ENCODE measurements at places on chromosomes 6 and 20.

DNA sequence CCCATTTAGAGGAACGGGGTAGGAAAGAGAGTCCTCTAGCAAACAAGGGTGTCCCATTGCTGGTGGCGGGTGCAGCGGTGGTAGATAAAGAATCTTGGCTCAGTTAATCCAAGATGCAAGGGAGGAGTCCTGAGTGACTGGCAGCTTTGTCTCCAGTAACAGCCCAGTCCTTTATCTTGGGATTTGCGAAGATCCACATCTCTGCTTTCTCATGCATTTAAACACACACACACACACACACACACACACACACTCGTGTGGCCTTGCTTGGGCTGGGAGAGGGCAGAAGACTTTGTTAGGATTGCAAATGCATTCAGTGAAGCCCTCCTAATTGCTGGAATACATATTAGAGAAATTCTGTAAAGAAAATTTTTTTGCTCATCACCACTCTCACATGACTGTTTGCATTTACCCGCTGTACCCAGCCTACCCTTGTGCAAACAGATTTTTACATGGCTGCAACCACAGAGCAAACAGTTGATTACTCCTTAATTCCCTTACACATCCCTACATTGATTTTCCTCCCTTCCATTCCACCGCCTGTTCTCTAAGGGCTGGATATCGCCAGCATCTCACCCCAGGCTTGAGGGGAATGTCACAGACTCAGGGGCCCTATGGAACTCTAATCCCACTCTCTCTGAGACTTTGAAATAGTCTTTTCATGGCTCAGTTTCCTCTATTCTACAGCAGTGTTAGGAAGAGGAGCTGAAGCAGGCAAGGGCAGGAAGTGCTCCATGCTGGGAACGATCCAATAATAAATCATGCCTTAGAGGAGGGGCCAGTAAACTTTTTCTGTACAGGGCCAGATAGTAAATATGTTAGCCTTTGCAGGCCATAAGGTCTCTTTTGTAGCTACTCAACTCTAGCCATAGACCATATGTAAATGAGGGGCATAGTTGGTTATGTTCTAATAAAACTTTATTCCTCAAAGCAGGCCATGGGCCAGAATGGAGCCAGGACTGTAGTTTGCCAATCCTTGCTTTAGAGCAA is 3.5 kb downstream of the C6orf132 start:
- no peak for DNase-seq

GRCh38 chr6:47264775-47265184 is 44.9 kb downstream of the TNFRSF21 start:
- no peak for DNase-seq

DNA sequence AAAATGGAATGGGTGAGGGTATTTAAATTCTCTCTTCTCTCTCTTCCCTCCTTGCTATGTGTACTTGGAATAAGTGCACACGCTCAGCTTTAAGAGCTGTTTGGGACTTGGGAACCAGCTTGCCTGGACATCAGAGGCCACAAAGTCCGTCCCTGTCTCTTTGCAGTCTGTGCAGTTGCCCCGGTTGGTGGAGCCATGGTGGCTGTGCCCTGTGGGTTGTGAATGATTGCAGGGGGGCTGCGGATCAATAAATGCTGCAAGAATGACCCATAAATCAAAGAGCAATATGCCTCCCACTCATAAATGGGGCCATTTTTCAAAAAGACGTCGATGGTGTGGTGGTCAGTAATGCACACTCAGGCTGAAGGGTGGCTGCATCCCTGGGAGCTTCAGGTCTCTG is 135.1 kb upstream of the CST7 start:
- no peak for DNase-seq

GRCh38 chr6:360764-361373 is 30.7 kb upstream of the IRF4 start:
- DNase-seq, result no peak

DNA sequence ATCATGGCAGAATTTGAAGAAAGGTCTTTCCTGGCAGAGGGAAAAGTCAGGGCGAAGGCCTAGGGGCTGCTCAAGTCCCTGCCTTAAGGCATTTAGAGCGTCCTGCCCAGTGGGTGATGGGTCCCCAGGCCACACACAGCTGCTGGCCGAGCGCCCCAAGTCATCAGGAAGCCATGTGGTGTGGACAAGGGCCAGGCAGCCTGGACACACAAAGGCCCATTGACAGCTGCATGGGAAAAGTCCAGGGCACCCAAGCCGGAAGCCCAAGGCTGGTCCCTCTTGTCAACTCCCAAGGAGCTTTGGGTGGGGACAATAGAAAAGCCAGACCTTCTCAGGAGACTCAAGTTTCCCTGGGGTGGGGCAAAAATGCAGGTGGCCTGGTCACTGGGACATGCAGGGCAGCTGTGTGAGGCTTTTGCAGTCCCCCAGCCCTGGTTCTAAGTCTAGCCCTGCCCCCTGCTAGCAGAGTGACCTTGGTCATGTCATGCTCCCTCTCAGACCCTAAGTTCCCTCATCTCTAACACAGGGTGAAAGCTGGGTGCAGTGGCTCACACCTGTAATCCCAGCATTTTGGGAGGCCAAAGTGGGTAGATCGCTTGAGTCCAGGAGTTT is 44.3 kb upstream of the PTGIS start:
- DNase-seq, result peak; percentile 89

DNA sequence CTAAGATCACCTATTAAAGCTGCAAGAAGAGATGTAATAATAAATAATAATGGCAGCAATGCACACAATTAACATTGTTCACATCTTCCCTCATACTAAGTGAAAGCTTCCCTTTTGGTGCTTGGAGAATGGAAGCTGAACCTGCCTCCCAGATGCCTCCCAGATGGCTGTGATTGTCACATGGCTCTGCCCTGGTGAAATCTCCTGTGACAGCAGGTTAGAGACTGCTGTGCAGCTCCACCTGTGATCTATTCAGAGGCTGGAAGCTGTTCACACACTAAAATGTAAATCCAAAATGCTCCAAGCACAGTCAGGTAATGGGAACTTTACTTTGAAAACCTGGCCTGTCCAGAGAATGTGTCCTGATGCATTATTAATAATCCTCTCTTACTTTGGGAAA is 41.7 kb upstream of the RGS17 start:
- no peak for DNase-seq

- DNase-seq, result peak; percentile 77
Observed at GRCh38 chr6:34465531-34466241, at the start of gene PACSIN1. Gene PACSIN1, plus strand, starts transcription at chr6:34466076. Its CDS starts 60,230 bp downstream, at chr6:34526306.

DNA sequence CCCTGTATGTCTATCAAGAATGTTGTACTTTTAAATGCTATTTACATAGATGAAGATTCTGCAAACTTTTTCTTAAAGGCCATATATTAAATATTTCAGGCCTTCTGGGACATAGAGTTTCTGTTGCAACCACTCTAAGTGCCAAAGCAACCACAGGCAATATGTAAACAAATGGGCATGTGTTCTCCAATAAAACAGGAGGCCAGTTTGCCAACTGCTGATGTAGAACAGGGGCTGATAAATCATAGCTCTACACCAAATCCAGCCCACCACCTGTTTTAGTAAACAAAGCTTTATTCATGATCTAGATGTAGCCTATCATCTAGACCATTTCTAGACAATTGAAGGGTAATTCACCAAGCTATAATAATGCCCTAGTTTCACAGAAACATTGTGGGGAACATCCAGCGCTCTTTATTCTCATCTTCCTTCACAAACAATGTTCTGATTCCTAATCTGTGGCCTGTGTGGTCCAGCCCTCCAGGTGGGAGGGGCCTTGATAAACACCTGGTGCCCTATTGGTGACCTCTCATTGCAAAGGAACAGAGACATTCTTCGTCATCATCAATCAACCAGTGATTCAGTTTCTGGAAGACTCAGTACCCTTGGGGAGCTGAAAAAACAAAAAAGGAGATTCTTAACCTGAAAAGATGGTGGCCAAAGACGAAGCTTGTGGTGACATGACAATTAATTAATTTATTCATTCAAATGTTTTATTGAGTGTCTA is 80.2 kb downstream of the PREP start:
- DNase-seq, result no peak

- DNase-seq, result no peak
Observed at GRCh38 chr6:143773506-143774150, 69.5 kb upstream of the LTV1 start.

DNA sequence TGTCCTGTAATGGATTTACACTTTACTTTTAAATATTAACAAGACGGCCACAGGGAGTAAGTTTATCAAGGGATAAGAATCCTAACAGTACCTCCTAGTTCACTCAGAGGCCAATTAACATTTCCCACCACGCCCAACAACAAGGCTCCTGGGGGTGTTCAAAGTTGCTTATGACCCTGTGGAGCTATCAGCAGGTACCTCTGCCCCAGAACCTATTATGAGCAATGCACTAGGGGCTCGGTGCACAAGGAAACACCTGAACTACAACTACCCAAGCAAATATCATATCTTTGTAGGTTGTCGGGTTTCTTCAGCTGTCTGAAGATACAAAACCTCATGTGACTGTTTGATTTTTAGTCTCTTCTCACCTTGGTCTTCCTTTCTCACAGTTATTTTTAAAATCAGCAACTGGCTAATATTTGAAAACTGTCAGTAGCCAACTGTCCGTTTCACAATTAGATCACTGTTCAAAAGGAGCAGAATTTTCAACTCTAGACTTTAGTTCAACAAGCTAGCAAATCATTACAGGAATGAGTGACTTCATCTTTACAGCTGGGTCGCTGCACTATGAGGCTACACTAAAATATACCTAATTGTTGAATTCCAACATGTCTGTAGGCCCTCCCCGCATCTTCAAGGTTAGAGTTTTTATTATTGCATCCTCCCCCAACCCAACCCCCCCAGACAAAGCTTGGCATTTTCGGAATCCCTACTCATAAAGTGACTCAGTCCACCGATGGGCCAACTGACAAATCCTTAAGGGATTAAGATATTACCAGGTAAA is 38.1 kb downstream of the B4GALT5 start:
- no peak for DNase-seq

DNA sequence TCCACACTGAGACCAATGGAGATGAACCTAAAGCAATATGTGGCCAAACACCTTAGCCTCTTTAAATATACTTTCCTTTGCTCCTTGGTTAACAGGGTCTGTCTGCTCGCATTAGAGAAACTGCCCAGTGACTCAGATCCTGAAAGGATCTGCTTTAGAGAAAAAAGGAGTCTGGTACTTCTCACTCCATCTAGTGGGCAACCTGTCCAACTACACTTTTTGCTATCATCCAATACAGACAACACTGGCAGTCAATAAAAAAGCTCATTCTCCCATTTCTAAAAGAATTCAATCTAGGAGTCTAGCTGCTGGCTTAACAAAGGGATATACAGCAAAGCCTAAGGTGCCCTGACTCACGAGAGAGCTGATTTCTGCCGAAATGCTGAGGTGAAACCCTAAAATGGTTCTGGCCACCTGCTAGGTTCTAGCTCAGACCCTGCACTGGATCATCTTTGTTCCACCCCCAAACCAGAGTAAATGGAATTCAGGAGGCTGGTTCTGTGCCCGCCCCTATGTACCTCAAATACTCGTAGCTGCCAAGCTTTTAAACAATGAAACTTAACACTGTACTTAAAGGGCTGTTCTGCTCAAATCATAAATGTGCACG is 11.5 kb downstream of the GNL1 start:
- DNase-seq, result no peak

- no peak for DNase-seq
Observed at GRCh38 chr6:34994693-34995092, 105.6 kb downstream of the ANKS1A start.

- no peak for DNase-seq
Observed at GRCh38 chr6:15553736-15554294, 109.0 kb downstream of the DTNBP1 start.

DNA sequence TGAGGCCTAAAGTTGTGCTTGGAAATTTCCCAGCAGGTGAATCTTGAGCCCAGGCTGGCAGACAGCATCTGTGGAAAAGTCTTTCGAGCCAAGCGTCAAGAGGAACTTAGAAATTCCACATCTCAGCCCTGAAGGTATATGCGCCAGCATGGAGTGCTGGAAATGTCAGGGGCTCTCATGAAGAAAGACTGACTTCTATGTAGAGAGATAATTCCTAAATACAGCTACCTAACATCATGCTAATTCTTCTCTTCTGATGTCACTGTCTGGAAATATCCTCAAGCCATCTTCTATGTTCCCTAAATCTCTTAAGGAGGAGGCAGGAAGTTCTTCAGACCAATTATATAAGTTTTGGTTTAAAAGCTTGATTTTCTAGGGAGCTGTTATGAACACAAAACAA is 492.4 kb upstream of the MARCKS start:
- DNase-seq, result no peak

Measured in head of caudate nucleus (tissue), 42 donors.